ENCODE measurements at places on chromosomes 16 and 17.

- no peak for DNase-seq
Observed at GRCh38 chr16:75247249-75247648, 4.2 kb downstream of the BCAR1 start.

DNA sequence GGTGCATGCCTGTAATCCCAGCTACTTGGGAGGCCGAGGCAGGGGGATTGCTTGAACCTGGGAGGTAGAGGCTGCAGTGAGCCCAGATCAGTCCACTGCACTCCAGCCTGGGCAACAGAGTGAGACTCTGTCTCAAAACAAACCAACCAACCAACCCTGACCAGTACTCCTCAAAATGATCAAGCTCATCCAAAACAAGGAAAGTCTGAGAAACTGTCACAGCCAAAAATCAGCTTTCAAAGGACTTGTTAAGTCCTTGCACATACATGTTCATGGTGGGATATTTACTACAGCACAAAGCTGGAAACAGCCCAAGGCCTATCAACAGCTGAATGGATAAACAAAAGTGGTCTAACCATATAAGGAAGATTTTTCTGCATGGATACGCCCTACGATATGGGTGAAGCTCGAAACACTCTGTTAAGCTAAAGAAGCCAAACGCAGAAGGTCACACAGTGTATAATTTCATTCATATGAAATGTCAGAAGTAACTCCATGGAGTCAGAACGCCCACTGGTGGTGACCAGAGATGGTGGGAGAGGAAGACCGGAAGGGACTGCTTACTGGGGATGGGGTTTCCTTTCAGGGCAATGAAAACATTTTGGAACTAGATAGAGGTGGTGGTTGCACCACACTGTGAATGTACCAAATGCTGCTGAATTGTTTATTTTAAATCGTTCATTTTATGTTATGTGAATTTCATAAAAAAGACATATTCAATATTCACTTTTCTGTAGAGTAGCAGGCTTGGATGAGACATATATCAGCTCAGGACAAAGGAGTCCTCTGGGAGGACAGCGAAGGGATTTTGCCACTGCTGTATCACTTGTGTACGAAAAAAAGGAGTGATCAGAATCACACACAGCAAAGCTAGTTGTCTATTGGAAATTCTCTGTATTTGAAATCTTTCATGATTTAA lies 17.7 kb downstream of the CCL17 start:
- no peak for DNase-seq

DNA sequence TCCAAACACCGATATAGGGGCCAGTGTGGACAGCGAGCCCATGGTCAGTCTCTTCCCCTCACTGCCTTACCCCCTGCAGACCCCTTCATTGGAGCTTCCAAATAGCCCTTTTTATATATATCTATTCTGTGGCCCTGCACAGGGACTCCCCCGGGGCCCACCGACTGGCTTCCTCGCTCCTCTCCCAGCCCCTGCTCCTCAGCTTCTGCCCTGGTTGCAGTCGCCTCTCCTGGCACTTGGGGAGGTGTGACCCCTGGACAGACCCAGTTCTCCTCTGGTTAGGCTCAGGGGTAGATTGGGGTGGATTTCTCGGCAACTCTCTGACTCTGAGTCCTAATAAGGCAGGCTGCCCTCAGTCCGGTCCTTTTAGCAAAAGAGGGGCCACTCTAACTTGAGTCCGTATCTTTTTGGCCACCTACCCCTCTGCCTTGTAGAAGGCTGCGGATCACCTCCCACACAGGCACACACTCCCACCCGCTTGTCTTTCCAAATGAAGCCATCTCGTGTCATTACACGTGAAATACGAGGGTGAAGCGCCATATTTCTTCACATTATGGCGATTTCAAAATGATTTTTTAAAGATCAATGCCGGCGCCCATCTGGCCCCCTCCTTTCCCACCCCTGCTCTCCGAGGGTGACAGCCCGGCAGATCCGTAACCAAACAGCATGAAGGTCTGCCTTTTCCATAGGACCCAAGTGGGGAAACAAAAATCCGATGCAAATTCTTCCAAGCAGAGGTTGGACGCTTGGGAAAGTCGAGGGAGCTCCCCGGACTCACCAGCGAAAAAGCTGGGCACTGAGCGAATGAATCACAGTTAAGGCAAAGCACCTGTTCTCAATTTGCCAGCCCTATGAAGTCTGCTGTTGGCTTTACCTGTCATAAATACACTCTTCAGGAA lies 1.7 kb upstream of the HOXB9 start:
- no peak for DNase-seq

DNA sequence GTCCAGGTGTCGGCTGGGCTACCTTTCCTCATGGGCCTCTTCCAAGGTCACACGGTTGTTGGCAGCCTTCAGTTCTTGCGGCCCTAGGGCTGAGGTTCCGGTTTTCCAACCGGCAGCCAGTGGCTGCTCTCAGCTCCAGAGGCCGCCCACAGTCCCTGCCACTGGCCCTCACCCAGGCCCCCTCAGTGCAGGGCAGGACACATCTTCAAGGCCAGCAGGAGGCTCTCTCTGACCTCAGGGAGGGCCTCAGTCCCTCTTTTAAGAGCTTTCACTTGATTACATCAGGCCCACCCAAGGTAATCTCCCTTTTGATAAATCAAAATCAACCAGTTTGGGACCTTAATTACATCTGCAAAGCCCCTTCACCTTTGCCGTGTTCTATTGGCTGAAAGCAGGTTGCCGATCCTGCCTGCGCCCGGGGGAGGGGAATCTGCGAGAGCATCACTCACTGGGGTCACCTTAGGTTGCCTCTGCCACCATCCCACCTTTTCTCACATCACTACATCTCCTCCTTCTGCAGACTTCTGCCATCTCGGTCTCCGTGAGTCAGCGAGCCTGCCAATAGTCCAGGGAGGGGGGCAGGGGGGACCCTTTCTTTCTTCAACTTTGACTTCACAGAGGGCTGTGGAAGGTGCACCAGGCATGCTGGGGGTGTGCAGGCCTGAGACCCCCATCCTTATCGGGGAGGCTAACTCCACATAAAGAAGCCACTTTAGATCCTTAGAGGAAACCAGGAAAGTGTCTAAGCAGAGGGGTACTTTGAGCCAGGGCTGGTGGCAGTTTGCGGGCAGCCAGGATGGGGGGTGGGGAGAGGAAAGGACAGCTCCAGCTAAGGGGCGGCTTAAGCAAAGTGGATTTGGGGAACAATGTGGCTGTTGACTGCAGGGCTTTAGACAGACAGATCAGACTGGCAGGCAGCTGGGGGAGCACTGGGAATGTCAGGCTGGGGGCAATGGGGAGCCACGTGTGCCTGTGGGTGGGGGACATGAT lies 28.8 kb upstream of the NXPH3 start:
- no peak for DNase-seq

- peak; percentile 12 for DNase-seq
Observed at GRCh38 chr17:59521465-59522126, 43.8 kb upstream of the DHX40 start.

DNA sequence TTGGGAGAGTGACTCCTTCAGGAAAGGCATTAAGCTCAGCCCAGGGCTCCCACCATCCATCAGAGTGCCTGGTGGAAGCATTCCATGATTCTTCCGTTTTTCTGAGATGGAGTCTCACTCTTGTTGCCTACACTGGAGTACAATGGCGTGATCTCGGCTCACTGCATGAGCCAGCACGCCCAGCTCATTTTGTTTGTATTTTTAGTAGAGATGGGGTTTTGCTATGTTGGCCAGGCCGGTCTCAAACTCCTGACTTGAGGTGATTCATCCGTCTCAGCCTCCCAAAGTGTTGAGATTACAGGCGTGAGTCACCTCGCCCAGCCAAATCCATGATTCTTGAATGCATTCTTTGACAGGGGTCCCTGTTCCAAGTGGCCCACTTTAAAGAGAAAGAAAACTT lies 23.1 kb downstream of the MIS12 start:
- DNase-seq = no peak

GRCh38 chr16:11484691-11485258 lies 101.9 kb downstream of the LITAF start:
- no peak for DNase-seq

DNA sequence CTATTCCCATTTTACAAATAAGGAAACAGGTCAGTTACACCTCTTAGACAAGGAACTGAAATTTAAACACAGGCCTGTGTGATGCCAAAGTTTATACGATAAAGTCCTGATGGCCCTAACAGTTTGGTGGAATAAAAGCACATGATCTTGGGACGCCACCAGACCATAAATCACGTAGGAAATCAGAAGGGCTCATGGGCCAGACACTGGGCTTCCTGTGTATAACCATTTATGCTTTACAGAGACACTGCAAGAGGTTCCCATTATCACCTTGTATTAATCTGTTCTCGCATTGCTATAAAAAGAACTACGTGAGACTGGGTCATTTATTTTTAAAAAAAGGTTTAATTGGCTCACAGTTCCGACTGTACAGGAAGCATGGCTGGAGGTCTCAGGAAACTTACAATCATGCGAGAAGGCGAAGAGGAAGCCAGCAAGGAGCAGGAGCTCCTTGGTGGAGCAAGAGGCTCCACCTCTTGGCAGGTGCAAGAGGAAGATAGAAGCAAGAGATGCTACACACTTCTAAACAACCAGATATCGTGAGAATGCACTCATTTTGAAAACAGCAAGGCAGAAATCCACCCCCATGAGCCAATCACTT lies 124.0 kb upstream of the MON1B start:
- DNase-seq = no peak

- no peak for DNase-seq
Observed at GRCh38 chr17:81932333-81932983, 4.6 kb downstream of the PYCR1 start.

DNA sequence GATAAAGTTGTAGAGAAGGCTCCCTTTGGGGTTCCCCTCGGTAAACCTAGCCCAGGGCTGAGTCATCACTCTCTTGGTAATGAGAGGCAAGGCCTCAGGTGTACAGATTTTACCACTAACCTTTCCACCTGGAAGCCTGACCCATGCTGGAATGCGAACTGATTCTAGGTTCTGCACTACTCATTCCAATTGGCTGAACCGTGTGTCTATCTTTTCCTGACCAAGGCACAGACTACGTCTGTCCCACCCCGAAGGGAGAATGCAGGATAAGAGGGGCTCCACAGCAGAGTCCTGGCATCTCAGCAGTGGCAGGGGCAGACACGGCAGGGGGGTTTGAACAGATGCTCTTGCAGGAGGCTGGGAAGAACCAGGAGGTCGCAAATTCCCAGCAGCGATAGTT lies 65.4 kb upstream of the B4GALNT2 start:
- no peak for DNase-seq

DNA sequence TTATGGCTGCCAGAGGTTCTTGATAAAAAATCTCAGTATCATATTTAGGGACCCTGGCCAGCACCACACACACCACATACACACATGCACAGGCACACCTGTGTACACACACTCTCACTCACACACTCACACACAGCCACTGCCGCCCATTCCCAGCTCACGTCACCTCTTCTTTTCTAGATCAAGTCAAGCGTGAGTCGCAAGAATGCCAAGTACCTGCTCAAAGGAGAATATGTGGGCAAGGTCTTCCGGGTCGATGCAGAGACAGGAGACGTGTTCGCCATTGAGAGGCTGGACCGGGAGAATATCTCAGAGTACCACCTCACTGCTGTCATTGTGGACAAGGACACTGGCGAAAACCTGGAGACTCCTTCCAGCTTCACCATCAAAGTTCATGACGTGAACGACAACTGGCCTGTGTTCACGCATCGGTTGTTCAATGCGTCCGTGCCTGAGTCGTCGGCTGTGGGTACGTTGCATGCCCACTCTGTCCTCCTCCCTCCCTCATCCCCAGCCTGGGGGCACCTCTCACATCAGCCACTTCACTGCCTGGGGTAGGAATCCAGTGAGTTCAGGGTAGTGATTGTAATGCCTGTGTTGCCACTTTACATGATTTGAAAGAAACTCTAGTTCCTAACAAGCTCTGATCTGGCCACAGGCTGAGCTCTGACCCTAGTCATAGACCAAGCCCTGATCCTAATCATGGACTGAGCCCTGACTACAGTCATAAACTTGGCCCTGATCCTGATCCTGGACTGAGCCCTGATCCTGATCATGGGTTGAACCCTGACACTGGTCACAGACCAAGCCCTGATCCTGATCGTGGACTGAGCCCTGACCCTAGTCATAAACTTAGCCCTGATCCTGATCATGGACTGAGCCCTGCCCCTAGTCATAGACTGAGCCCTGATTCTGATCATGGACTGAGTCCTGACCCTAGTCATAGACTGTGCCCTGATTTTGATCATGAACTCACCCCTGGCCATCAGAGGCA lies 20.4 kb downstream of the CDH5 start:
- no peak for DNase-seq

- DNase-seq = no peak
Observed at GRCh38 chr17:82938486-82938872, 98.7 kb upstream of the ZNF750 start.

DNA sequence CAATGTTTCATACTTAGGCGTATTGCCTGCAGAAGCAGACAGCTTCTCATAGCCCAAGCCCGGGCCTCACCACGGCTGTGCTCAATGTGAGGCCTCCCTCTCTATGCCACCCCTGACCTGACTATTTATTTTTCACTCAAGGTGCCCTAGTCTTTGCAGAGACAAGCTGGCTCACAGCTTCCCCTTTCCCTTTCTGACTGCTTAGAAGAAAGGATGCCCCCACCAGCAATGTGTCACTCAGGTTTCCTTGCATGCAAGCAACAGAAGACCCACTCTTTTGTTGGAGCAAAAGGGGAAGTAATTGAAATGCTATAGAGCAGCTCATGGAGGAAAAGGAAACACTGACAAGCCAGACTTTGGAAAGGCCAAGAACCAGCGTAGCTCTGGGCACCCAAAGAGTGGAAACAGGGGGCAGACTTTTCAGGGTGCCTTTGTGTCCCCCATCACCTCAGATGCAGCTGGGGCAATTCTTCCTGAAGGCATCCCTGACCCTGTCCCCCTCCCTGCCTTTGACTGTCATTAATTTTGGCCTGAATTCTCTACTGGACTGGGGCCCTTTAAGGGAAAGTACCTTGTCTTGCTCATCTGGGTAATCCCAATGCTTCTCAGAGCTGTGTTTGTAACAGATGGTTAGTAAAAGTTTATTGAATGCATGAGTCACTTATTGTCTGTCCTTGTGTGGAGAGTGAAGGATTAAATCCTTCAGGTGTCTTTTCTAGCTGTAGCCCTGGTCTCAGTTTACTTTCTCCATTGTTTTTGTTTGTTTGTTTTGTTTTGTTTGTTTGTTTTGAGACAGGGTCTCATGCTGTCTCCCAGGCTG lies 17.8 kb downstream of the RGS9 start:
- DNase-seq = no peak

- no peak for DNase-seq
Observed at GRCh38 chr16:8863594-8864424, 5.0 kb downstream of the CARHSP1 start.

GRCh38 chr16:49601576-49601975 lies 228.0 kb downstream of the C16orf78 start:
- no peak for DNase-seq

- DNase-seq = no peak
Observed at GRCh38 chr16:14961405-14962186, 13.2 kb upstream of the PDXDC1 start.

- no peak for DNase-seq
Observed at GRCh38 chr17:12917399-12917798, 100.4 kb downstream of the ELAC2 start.

- DNase-seq = no peak
Observed at GRCh38 chr17:43372273-43372911, 26.4 kb upstream of the ARL4D start.

Measured in stimulated activated CD8-positive, alpha-beta memory T cell treated with anti-CD3 and anti-CD28 coated beads, Interleukin-15, amount 100 ng/mL, for 48 hours (primary cell).